ENCODE measurements at places on chromosomes 7 and 10.

GRCh38 chr7:144035385-144035784 is 13.4 kb upstream of the OR2A5 start:
- DNase-seq = no peak

- no peak for DNase-seq
Measured at GRCh38 chr7:121730869-121731268, 142.1 kb upstream of the PTPRZ1 start.

DNA sequence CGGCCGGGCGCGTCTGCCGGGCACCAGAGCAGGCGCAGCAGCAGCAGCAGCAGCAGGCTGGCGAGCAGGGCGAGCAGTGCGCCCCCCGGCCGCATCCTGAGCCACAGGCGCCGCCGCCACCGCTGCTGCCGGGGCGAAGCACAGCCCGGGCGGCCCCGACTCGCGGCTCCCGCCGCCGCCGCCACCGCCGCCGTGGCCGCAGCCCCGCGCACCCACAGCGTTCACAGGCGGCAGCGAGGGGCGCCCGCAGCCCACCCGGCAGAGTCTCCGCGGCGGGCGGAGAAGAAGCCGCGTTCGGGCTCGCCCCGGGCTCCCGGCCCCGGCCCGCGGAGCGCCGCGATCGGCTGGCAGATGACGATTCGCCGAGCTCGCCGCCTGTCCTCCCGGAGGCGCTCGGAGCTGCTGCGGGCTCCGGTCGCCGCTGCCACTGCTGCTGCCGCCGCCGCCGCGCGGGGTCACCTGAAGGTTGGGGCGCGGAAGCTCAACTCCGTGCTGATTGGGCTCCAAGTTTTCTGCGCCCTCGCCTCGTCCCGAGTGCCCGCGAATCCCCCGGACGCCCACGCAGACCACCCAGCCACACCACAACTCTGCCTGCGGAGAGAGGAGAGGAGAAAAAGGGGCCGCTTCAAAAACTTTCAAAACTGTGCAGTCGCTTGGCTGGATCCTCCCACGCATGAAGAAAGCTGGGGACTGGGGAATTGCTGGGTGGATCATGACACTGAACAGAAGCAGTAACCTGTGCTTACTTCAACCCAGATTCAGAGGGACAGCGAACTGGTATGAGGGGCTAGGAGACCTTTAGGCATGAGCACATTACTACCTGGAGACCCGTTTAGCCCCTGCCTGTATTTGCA is at the start of gene ST8SIA6:
ST8SIA6 (minus strand) TSS at position 435 of the 854 bp plus-strand sequence; CDS start at position 95, 340 bp downstream.
- no peak for DNase-seq

- DNase-seq = no peak
Measured at GRCh38 chr7:150954201-150954985, 23.7 kb downstream of the KCNH2 start.

GRCh38 chr7:22589641-22590201 is 89.7 kb upstream of the STEAP1B start:
- no peak for DNase-seq

- DNase-seq = no peak
Measured at GRCh38 chr7:156063241-156063810, 251.1 kb upstream of the SHH start.

GRCh38 chr7:108114117-108114841 is 15.9 kb downstream of the LAMB4 start:
- DNase-seq = peak; percentile 6

- DNase-seq = no peak
Measured at GRCh38 chr7:32948202-32948601, 9.0 kb upstream of the FKBP9 start.
